ENCODE measurements at places on chromosomes 1 and 21.

DNA sequence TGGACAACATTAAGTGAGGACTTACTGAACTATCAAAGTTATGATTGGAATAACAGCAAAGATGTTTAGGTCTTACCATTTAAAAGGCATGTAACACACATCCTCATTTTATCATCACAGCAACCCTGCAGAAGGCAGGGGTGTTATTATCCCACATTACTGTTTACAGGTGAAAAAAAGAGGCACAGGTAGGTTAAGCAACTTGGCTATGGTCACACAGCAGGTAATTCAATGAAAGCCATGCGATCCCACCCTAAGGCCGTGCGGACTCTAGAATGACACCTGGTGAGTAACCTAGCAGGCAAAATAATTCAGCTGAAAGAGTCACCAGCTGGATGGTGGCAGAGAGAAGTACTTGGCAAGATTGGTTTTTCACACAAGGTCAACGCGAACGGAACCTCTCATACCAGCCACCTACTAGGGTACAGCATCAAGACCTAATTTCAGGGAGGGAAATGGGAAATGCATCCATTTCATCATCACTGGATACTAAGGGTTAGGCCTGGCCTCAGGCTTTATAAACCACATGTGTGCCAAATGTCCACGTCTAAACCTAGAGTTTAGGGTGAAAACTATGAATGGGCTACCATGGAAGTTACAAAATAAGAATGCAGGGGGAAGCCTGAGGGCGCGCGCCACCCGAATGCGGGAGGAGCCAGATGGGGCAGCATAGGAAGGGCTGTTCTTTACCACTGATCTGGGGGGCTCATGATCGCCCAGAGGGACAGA is 85.3 kb downstream of the SLC66A1 start:
- DNase-seq, result no peak

- DNase-seq, result no peak
Measured at GRCh38 chr1:161083748-161084596, 5.4 kb downstream of the NECTIN4 start.

GRCh38 chr1:66210635-66211244 is 323.2 kb upstream of the SGIP1 start:
- DNase-seq, result no peak

GRCh38 chr21:42456457-42456856 is 39.6 kb downstream of the RSPH1 start:
- no peak for DNase-seq

DNA sequence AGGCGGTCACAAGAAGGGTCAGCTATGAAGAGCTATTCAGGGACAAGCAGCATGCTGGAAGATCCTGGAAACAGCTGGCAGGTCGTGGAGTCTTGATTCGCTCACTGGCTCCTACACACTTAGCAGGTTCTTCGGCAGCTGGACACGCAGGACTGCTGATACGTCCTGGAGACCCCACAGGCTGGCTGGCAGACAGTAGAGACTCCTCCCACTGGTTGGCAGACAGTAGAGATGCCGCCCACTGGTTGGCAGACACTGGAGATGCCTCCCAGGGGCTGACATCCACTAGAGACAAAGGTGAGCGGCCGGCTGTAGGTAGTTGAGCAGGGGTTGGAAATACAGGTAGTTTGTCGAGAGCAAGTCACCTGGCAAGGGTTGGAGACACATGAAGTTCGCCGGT is 466 bp downstream of the KRTAP11-1 start:
- no peak for DNase-seq

- no peak for DNase-seq
Measured at GRCh38 chr1:238143038-238143437, 252.3 kb upstream of the ZP4 start.

- no peak for DNase-seq
Measured at GRCh38 chr1:100606438-100606837, 68.5 kb downstream of the GPR88 start.

DNA sequence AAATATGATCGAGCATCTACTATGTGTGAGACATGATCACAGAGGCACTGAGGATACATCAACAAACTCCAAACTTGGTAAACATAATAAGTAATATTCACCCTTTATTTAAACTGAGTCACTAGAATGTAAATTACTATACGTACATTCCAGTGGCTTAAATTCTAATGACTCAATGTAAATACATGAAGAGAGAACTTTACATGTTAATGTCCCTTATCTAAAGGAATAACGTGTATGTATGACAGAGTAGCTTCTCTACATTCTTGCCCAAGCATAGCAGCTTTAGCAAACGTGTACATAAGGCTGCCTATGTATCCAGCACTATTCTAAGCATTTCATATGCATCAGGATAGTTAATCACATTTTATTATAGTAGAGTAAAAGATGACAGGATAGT is 111.8 kb upstream of the CYYR1 start:
- DNase-seq, result no peak

DNA sequence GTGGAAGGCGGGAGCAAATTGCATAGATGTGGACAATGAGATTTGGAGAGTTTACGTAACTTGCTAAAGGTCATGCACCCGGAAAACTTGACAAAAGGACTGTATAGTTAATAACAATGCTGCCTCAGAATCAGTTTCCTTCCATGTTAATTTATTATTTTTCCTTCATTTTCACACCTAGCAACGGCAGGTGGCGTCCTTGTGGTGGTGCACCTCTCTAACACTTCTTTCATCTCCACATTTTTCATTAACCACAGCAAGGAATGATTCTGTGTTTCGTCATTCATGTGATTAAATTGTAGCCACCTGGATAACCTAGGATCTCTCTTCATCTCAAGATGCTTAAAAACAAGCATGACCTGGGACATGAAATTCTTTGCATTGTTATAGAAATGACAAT is 2133.0 kb downstream of the NCAM2 start:
- DNase-seq, result no peak

DNA sequence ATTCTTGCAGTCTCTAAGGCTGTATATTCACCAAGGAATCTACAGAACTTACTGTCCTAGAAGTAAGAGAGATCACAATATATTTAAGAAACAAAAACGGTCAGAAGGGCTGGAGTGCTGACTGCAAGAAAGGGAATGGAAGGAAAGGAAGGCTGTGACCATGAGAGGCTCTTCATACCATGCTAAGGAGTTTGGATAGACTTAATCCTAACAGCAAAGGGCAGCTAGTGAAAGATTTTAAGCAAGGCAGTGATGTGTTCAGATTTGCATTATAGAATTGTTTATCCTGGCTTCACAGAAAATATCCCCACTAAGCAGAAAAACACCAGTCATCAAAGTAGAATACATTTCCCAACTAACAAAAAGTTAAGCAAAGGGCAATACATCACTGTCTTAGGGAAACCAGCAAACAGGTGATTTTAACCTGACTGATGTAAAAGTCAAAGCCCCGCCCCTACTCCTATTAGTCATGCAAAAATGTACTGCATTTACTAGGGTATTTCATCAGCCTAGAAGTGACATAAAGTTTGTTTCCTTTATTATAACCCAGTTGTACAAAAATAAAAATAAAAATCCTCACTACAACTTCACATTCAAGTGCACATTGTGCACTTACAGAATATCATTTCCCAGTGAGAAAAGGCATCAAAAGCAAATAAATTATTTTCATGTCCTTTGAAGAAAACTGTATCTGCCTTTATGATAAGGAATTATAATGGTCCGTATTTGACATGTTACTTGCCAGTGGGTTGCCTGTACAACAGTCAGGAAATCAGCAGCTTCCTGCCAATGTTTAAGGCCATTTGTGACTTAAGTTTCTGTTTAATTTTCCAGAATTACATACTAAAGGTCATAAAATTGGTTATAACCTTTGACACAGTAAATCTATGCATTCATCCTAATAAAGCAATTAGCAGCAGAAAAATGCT is 17.2 kb downstream of the JAK1 start:
- no peak for DNase-seq

- no peak for DNase-seq
Measured at GRCh38 chr1:180309338-180309737, 79.3 kb downstream of the LHX4 start.

DNA sequence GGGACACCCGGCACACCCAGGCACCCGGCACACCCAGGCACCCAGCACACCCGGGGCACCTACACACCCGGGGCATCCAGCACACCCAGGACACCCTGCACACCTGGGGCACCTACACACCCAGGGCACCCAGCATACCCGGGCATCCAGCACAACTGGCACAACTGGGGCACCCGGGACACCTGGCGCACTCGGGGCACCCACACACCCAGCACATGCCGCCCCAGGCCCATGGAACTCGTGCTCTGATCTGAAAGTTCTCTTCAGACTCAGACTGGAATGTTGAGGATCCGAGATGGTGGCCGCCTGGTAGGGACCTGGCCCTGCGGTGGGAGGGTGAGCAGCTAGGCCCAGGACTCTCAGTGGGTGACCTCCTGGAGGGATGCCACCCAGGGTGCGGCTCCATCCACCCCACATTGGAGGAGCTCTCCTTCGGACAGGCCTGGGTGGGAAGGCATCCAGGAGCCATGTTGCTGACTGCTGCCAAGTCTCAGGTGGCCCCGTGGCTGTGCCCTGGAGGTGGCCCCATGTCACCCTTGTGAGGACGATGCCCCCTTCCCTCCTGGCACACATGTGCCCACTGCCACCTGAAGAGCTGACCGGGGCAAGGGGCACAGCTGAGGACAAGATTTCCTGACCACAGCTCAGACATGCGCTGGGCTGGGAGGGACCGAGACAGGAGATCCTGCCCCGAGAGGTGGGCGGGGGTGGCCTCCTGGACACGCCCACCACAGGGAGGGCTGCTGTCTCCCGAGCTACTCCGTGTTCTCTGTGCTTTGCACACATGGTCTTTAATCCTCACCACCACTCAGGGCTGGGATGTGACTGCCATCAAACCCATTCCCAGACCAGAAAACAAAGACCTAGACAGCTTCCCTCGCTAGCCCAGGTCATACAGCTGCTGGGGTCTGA is 37.0 kb downstream of the UBE2G2 start:
- DNase-seq, result no peak

DNA sequence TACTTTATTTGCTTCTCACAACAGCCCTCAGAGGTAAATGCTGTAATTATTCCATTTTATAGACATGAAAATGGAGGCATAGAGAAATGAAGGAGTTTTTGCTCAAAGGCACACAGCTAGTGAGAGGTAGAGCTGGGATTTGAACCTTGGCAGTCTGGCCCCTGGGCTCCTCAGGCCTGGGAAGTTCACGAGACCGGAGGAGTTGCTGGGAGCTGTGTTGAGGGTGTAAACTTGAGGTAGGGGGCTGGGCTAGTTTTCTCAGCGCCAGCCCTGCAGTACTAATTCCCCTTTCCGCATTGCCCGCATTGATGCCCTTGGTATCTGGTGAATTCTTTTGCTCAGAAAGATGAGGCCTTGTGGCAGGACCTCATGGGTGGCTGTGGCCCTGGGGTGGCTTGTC is 73.3 kb downstream of the PTPRU start:
- DNase-seq, result no peak

DNA sequence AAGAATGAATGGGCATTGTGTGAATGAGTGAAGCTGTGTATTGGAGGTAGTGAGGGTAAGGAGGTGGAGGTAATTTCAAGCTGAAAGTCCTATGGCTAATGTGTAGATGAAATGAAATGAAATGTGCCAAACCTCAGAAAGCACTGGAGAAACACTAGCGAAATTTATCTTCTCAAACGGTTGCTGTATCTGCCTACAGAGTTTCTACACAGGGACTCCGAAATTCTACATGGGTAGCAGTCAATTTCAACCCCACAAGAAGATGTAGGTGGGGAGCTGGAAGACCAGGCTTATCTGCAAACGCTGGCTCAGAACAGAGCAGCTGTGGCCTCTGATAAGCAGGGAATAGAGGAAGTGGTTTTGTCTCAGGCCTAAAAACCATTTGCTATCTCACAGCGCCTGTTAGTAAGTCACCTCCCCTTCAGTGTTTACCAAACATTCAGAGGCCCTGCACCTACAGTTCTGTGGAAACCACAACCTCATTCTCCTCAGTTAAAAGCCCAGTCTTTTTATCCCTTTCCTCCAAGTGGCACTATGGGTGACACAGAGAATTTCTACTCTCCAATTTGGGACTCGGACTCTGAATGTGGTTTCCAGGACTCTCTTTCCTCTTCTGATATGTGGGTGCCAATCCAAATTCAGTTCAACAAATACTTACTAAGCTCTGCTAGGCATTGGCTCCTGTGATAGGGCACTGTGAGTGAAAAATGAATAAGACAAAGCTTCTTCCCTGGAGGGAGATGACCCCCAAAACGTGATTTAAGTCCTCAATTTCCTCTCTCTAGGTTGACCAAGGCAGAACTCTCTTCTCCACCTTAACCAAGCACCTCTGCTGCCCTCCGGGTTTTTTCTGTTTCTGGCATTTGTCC is 17.2 kb upstream of the SLAMF6 start:
- DNase-seq, result peak; percentile 16

GRCh38 chr1:85274969-85275453 is 1.4 kb downstream of the BCL10 start:
- no peak for DNase-seq

GRCh38 chr1:220755309-220755708 is 7.2 kb downstream of the MTARC2 start:
- DNase-seq, result no peak

All from activated naive CD4-positive, alpha-beta T cell (primary cell).